AG20443 (cell line): ENCODE measurements at places on chromosomes 11 and 22.
A peak's percentile ranks its signal among the peaks of the same experiment; 100 is the strongest.

- DNase-seq: peak; percentile 40
These were observed 122.8 kb downstream of the SHANK2 start for GRCh38 chr11:71129624-71130023.

DNA sequence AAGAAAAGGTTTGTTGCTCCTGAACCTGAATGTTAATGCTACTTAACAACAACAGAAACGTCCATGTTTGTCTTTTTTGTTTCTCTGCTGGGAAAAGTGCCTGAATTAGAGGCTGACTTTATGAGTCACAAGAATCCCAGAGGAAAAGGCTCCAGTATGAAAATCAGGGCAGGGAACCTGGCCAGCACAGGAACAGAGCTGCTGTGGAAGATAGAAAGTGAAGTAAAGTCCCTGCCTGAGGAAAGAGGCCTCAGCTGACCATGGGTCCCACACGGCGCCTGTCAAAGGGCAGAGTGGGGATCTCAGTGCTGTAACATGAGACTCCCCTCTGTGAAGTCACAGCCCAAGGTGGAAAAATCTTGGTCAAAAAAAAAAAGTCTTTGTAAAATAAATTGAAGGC lies 632.3 kb upstream of the CCDC90B start:
- no peak for DNase-seq

GRCh38 chr11:30165652-30166051 lies 65.2 kb upstream of the FSHB start:
- no peak for DNase-seq

GRCh38 chr22:35209203-35209602 lies 48.1 kb upstream of the HMGXB4 start:
- DNase-seq: no peak

DNA sequence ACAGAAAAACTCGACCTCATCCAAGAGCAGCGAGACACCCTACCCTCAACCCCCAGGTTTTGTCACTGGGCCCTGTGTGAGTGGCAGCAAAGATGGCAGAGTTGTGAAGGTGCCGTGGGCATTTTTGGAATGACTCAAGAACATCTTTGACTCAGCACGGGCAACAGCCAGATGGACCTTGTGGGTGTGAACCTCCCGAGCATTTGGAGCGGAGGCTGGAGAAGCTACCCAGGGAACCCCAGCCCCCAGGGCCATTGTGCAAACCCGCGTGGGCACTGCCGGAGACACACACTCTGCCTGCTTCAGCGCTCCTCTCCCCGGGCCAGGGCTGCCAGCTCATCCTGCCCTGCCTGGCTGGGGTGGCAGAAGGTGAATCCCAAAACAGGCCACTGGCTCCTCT lies 66.1 kb downstream of the PANX1 start:
- DNase-seq: no peak

- DNase-seq: no peak
These were observed 12.5 kb downstream of the MUC5B start for GRCh38 chr11:1235306-1235900.

DNA sequence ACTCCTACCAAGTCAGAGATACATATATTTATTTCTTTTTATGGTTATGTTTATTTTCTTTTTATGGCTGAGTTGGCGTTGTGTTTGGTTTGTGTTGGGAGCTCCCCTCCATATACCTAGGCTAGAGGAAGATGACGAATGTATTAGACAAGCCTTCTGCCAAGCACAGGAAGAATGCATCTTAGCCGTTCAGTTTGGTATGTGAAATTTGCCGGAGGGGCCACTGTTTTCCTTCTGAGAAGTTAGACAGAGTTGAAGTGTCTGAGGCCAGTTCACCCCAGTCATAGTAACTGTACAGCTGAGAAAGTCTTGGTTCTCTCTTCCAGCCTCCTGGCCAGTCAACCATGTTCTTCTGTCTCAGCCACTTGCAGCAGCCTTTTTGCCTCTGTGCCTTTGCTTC lies 29.8 kb downstream of the TEAD1 start:
- DNase-seq: no peak

GRCh38 chr11:41713030-41713429 lies 253.6 kb upstream of the LRRC4C start:
- no peak for DNase-seq

GRCh38 chr22:37176464-37177061 lies 11.5 kb downstream of the C1QTNF6 start:
- DNase-seq: peak; percentile 89

- no peak for DNase-seq
These were observed 202.1 kb upstream of the ARHGAP42 start for GRCh38 chr11:100484948-100485347.

DNA sequence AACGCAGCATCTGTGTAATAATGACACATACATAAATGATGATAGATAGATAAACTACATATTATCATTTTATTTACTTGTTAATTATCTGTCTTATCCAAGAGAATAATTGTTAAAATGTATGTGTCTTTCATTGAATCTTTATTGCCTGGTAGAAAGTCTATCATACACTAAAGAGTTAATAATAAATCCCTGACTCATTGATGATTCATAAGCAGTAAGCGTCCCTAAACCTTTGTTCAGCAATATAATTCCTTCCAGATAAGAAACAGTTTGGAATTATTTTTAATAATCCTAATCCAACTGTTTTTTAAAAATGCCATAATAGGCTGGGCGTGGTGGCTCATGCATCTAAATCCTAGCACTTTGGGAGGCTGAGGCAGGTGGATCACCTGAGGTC lies 655.6 kb upstream of the CNTN5 start:
- DNase-seq: no peak

DNA sequence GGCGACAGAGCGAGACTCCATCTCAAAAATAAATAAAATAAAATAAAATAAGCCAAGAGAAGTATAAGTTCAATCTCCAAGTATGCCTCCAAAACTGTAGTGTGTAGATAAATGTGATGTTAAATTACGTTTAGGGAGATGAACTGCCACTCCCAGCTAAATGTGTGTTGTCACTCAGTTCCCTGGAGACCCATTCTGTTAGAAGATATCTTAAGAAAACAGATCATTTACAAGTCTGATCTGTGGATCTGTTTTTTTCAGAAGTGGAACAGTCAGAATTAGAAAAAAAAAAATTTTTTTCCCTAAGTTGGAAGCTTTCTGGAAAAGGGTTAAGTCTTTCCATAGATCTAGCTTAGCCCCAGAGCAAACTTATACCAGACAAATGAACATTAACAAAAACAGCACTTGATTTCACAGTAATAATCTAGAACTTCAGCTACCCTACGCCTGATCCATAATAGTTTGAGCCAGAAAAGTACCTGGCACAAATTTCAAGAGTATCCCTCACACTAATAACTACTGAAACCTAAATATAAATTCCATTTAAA lies 18.2 kb downstream of the CELF1 start:
- no peak for DNase-seq

DNA sequence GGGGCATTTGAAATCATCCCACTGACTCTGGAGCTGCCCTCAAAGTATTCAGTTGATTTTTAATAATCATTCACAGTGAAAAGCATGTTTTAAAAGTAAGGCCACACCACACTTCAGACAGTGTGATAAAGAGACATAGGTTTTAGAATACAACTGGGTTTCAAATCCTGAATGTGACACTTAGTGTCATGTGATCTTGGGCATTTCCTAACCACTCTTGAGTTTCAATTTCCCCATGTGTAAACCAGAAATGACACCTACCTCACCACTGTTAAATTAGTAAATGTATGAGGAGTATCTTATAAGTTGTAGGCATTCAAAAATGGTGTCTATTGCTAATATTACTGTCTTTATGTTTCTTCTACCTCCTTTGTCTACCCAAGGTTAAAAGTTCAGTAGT lies 5.4 kb downstream of the TMEM123 start:
- DNase-seq: no peak
